ENCODE measurements at places on chromosomes 13 and 19. TPM values are rescaled to one million over a fixed set of nuclear protein-coding genes. Genes with fewer than 3 reads are reported as not detected.

Gene GADD45GIP1
- total RNA-seq: 24.0 TPM

Gene CEACAM8
- total RNA-seq: not detected

Gene TRAPPC2B
- 8.0 TPM for total RNA-seq

Gene CCDC169
- total RNA-seq: 0.63 TPM

Gene COX7A1
- total RNA-seq: 32.7 TPM

Gene PLPP2
- total RNA-seq: 36.7 TPM

Gene CNN1
- total RNA-seq: not detected

Gene HSH2D
- not detected for total RNA-seq

Gene KLF12
- 3.0 TPM for total RNA-seq

Gene MUC16
- total RNA-seq: not detected

Gene SIGLEC14
- under 0.01 TPM for total RNA-seq

Gene TMEM221
- not detected for total RNA-seq

Gene SHISA2
- total RNA-seq: 1.8 TPM

Gene ZNF541
- total RNA-seq: 0.39 TPM

Gene PINLYP
- 4.5 TPM for total RNA-seq

Gene C1QTNF9
- not detected for total RNA-seq

Gene CYP2F1
- not detected for total RNA-seq

Gene KLK15
- total RNA-seq: not detected

Gene VSIG10L
- 0.13 TPM for total RNA-seq

Gene WDR62
- 2.7 TPM for total RNA-seq

Gene ERVV-1
- total RNA-seq: not detected

Gene ZNF568
- 7.6 TPM for total RNA-seq

Gene CAPN12
- 0.13 TPM for total RNA-seq

Gene LILRA1
- not detected for total RNA-seq

Gene CGB8
- not detected for total RNA-seq

Gene CERS1
- 5.1 TPM for total RNA-seq

Gene RNF225
- not detected for total RNA-seq

Gene ATP4B
- total RNA-seq: not detected

Gene ICAM3
- 6.2 TPM for total RNA-seq

Gene MISP
- total RNA-seq: not detected

Gene ANGPTL8
- total RNA-seq: not detected

Gene ZNF626
- 7.2 TPM for total RNA-seq

Gene CABP5
- total RNA-seq: not detected

Gene NXNL1
- total RNA-seq: not detected

Gene COL4A2
- 1,224 TPM for total RNA-seq

Gene FUT3
- total RNA-seq: not detected

Gene NOTCH3
- total RNA-seq: 0.89 TPM

Gene PALM3
- not detected for total RNA-seq

Gene PSG4
- 2.3 TPM for total RNA-seq

Gene CCL25
- not detected for total RNA-seq

Gene TICAM1
- 2.3 TPM for total RNA-seq

Gene UHRF1
- 27.1 TPM for total RNA-seq

Gene APOE
- 0.64 TPM for total RNA-seq

Gene ZNF565
- total RNA-seq: 3.3 TPM

Gene PCDH20
- total RNA-seq: not detected

Gene ATXN8OS
- total RNA-seq: not detected

Data from dermis microvascular lymphatic vessel endothelial cell (primary cell).